ENCODE measurements at places on chromosomes 4 and X. TPM values are rescaled to one million over a fixed set of nuclear protein-coding genes. Genes with fewer than 3 reads are reported as not detected.

GRCh38 chr4:83231620-83232076 is 53.0 kb downstream of the COQ2 start:
- no peaks in the 10 kb centered on the region for H3K36me3 ChIP-seq
- H3K4me1 ChIP-seq: no peaks in the 10 kb centered on the region
- DNase-seq: no peak
- no peaks in the 10 kb centered on the region for H3K27me3 ChIP-seq

- no peaks in the 10 kb centered on the region for H3K4me1 ChIP-seq
- H3K4me3 ChIP-seq: no peak overlapping the region
- no peaks in the 10 kb centered on the region for H3K36me3 ChIP-seq
- DNase-seq: no peak
- H3K27ac ChIP-seq: no peak overlapping the region
Observed at GRCh38 chr4:145954924-145955339, 16.3 kb upstream of the ZNF827 start.

- peaks cover 8% of the 10 kb centered on the region for H3K27me3 ChIP-seq
- H3K27ac ChIP-seq: no peak overlapping the region
- DNase-seq: no peak
- no peaks in the 10 kb centered on the region for H3K4me1 ChIP-seq
Observed at GRCh38 chr4:1534876-1535526, 128.8 kb upstream of the NKX1-1 start.

DNA sequence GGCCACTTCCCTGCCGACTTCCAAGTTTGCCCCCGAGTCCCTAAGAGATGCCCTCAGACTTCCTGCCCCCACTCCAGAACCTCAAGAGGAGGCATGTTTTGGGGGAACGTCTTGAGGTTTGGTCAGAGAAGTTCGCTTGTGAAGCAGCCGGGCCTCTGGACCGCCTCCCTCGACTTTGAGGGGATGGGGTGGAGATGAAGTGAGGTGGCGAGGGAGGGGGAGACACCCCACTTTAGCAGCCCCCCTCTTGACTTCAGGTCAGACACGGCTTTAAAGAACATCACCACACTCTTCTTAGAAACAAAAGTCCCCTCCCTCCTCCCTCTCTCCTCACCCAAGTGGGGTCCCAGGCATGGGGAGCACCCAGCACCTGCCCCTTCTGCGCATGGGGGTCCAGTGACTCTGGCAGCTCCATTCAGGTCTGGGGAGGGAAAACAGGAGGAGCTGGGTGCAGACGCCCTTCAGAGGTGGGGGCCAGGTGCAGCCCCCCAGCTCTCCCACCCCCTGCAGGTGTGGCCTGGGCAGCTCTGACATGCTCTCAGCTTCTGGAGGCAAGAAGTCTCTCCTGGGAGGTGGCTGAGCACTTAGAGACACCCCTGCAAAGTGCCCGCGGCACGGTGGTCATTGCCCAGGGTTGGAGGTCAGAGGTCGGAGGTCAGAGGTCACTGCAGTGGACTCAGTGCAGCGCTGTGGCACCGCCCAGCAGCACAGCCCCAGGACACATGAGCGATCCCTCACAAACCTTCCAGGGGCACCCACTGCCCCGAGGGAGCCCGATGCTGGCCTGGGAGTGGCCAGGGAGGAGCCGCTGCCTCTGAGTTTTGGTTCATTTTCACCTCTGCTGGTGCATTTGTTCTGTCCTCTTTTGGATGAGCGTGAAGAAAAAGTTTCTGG is 108.8 kb downstream of the CPZ start:
- DNase-seq: no peak
- peaks cover 12% of the 10 kb centered on the region for H3K27me3 ChIP-seq
- no peak overlapping the region for H3K27ac ChIP-seq
- no peaks in the 10 kb centered on the region for H3K36me3 ChIP-seq
- no peak overlapping the region for H3K4me3 ChIP-seq

DNA sequence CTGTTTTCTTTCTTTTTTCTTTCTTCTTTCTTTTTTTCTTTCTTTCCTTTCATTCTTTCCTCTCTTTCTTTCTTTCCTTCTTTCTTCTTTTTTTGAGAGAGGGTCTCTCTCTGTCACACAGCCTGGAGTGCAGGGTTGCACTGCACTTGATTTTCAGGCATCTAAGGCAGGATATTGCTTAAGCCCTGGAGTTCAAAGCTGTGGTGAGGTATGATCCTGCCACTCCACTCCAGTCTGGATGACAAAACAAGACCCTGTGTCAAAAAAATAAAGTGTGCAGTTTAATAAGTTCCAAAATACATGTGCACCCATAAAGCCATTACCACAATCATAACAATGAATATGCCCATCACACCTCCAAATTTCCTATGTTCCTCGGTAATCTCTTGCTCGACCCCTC is 10.6 kb upstream of the ZNF718 start:
- no peaks in the 10 kb centered on the region for H3K36me3 ChIP-seq
- peaks cover 3% of the 10 kb centered on the region for H3K27me3 ChIP-seq
- H3K4me3 ChIP-seq: no peak overlapping the region

DNA sequence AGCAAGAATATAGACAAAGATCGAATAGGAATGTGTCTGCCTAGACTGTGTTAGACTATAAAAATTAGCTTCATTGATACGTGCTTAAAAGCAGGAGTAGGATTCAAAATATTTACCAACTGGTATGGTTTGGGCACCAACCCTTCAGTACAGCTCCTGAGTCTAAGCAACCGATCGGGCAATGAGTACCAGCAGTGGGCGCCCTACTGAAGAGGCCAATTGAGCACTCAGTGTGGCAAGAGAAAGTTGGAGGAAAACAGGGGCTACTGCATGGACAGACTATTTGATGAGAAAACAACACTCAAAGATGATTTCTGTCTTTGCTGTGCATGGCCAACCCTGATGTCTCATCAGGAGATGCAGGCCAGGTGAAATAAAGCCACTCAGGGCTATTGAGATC is 176.0 kb upstream of the NWD2 start:
- H3K27ac ChIP-seq: no peak overlapping the region
- H3K4me1 ChIP-seq: no peaks in the 10 kb centered on the region
- no peak overlapping the region for H3K4me3 ChIP-seq
- no peaks in the 10 kb centered on the region for H3K27me3 ChIP-seq

- no peaks in the 10 kb centered on the region for H3K27me3 ChIP-seq
- H3K27ac ChIP-seq: peak overlapping the region; percentile 96
- H3K4me1 ChIP-seq: no peaks in the 10 kb centered on the region
- H3K36me3 ChIP-seq: no peaks in the 10 kb centered on the region
Observed at GRCh38 chr4:26319949-26320537, 771 bp upstream of the RBPJ start.

GRCh38 chr4:158821228-158821971 is 52.6 kb downstream of the FNIP2 start:
- DNase-seq: no peak
- peaks cover 37% of the 10 kb centered on the region for H3K4me1 ChIP-seq
- no peaks in the 10 kb centered on the region for H3K36me3 ChIP-seq
- no peak overlapping the region for H3K4me3 ChIP-seq
- H3K27ac ChIP-seq: peak overlapping the region; percentile 70

GRCh38 chr4:2802618-2803531 is 10.0 kb downstream of the SH3BP2 start:
- no peaks in the 10 kb centered on the region for H3K27me3 ChIP-seq
- no peak for DNase-seq
- H3K36me3 ChIP-seq: no peaks in the 10 kb centered on the region
- H3K4me3 ChIP-seq: no peak overlapping the region
- H3K4me1 ChIP-seq: peaks cover 41% of the 10 kb centered on the region

GRCh38 chr4:32003548-32003947 is 1283.4 kb downstream of the PCDH7 start:
- no peak for DNase-seq
- H3K4me3 ChIP-seq: no peak overlapping the region
- no peaks in the 10 kb centered on the region for H3K36me3 ChIP-seq
- no peaks in the 10 kb centered on the region for H3K4me1 ChIP-seq
- H3K27ac ChIP-seq: no peak overlapping the region

DNA sequence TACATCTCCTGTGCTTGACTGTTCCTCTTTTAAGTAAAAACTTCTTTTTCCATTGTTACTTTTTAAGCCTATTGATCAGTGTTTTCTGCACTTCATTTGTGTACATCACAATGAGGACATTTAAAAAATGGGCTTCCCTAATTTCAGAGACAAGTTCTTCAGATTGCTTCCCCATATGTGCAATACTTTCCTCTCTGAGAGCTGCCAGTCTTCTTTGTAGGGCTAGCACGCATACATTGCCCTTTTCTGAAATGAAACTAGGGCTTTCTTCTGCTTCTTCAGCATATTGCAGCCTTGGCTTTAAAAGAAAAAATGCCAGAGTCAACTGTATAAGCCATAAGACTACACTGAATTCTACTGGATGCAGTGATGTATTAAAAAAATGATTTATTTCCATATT is 37.8 kb downstream of the FAT4 start:
- no peak overlapping the region for H3K4me3 ChIP-seq
- H3K27me3 ChIP-seq: no peaks in the 10 kb centered on the region
- no peaks in the 10 kb centered on the region for H3K36me3 ChIP-seq
- no peak for DNase-seq
- no peaks in the 10 kb centered on the region for H3K4me1 ChIP-seq

- H3K27me3 ChIP-seq: no peaks in the 10 kb centered on the region
- no peak overlapping the region for H3K27ac ChIP-seq
- no peaks in the 10 kb centered on the region for H3K4me1 ChIP-seq
- no peaks in the 10 kb centered on the region for H3K36me3 ChIP-seq
- no peak overlapping the region for H3K4me3 ChIP-seq
Observed at GRCh38 chr4:122914292-122914904, 8.0 kb downstream of the NUDT6 start.

DNA sequence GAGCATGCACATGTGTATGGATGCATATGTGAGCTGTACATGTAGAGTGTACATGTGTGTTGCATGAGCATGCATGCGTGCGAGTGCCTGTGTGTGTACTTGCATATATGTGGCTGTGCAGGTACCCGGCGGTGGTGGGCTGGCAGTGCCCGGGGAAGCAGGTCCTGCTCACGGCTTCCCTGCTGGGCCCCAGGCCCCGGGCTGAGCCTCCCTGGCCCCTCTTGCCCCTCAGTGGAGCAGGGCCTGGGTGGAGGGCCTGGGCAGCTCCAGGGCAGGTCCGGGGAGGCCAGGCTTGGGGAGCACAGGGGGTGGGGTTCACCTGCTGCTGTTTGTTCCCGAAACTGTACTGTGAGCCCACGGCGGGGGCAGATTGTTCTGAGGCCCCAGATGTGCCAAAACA is 9.4 kb downstream of the NAT8L start:
- H3K27me3 ChIP-seq: no peaks in the 10 kb centered on the region
- H3K4me3 ChIP-seq: no peak overlapping the region
- no peak for DNase-seq
- no peaks in the 10 kb centered on the region for H3K36me3 ChIP-seq
- no peaks in the 10 kb centered on the region for H3K4me1 ChIP-seq

- no peaks in the 10 kb centered on the region for H3K27me3 ChIP-seq
- H3K36me3 ChIP-seq: no peaks in the 10 kb centered on the region
Observed at GRCh38 chr4:74197080-74197479, 39.2 kb downstream of the MTHFD2L start.

GRCh38 chrX:41542135-41542534 is 95.0 kb downstream of the NYX start:
- DNase-seq: no peak
- H3K36me3 ChIP-seq: no peaks in the 10 kb centered on the region
- H3K4me1 ChIP-seq: no peaks in the 10 kb centered on the region
- H3K27me3 ChIP-seq: no peaks in the 10 kb centered on the region

- DNase-seq: no peak
- H3K27ac ChIP-seq: no peak overlapping the region
- H3K4me3 ChIP-seq: no peak overlapping the region
- no peaks in the 10 kb centered on the region for H3K36me3 ChIP-seq
- no peaks in the 10 kb centered on the region for H3K4me1 ChIP-seq
Observed at GRCh38 chr4:45082101-45082500, 355.7 kb upstream of the GNPDA2 start.

DNA sequence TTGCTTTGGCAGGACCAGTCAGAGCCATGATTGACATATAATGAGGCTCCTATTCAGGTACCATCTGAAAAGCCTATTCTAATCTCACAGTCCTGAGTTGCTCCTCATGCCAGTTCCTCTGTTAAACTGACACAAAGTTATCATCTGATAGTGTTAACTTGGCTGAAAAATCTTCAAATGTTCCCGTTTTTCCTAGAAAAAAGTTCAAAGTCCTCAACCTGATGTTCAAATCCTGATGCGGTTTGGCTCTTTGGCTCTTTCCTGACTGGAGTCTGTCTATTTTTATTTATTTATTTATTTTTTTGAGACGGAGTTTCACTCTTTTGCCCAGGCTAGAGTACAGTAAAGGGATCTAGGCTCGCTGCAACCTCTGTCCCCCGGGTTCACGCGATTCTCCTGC is 244.2 kb downstream of the ANKRD50 start:
- H3K4me1 ChIP-seq: no peaks in the 10 kb centered on the region
- DNase-seq: no peak
- no peak overlapping the region for H3K27ac ChIP-seq
- H3K27me3 ChIP-seq: no peaks in the 10 kb centered on the region

DNA sequence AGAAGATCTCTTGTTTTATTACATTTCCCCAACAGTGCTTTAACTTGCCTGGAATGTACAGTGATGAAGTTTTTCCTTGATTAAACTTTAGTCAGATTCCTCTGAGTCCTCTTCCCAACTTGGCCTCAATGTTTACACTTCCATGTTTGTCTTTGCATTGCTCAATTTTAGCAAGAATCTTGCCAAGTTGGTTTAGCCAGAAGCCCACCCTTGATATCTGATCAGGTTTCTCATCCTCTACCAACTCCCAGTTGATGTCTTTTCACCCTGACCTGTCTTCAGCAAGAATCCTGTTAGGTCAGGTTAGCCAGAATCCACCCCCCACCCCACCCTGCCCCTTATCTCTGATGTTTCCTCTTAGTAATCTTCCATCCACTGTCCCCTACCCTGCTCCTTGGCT is 120.9 kb downstream of the MBNL3 start:
- no peak overlapping the region for H3K27ac ChIP-seq
- DNase-seq: no peak
- no peaks in the 10 kb centered on the region for H3K4me1 ChIP-seq
- H3K4me3 ChIP-seq: no peak overlapping the region

GRCh38 chr4:35793045-35793722 is 451.1 kb downstream of the ARAP2 start:
- no peak overlapping the region for H3K4me3 ChIP-seq
- H3K27me3 ChIP-seq: no peaks in the 10 kb centered on the region
- H3K4me1 ChIP-seq: no peaks in the 10 kb centered on the region
- H3K27ac ChIP-seq: no peak overlapping the region
- no peak for DNase-seq
- H3K36me3 ChIP-seq: no peaks in the 10 kb centered on the region

CCDC149 gene
- total RNA-seq: 19.6 TPM

SPANXN3 gene
- 2.4 TPM for total RNA-seq

CFAP47 gene
- 0.32 TPM for total RNA-seq

S100G gene
- not detected for total RNA-seq

SOX3 gene
- not detected for total RNA-seq

MYOZ2 gene
- total RNA-seq: 5.5 TPM

PTTG2 gene
- total RNA-seq: not detected

SPANXB1 gene
- total RNA-seq: not detected

MAGEA3 gene
- 10.1 TPM for total RNA-seq

GASK1B gene
- total RNA-seq: 20.2 TPM

IL15 gene
- 2.0 TPM for total RNA-seq
